Dorsolateral prefrontal cortex (tissue), 122 donors: ENCODE measurements at places on chromosomes 5 and 9.

DNA sequence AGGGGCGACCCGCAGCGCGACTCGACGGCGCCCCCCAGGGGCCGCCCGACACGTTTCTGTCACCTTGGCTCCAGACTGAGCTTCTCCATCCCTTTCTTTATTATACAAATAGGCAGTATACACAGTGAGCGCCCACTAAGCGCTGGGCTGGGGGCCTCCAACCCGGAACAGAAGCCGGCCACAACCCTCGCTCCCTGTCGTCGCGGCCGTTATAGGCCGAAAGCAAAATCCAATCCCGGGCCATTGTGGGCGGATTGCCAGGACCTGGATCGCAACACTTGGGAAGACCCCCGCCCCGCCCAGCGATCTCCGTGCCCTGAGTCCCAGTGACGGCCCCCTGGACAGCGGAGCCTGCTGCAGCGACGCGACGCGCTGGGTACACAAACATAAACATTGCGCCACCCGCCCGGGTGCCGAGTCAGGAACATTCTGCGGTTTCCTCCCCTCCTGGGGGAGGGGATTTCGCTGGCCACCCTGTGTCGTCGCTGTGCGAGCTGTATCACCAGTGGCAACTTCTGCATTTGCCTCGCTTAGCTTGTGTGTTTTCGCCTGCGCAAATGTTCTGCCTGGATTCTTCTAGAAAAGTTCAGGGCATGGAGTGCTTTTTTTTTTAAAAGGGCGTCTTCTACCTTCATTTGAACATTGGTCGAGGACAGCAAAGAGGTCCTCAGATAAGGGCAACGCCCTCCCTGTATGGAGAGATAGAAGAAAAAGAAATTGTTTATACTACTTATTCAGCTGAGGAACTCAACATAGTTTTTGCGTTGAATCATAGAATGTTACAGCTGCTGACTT is 1.3 kb upstream of the DUSP1 start:
- peak; percentile 60 for DNase-seq

- peak; percentile 42 for DNase-seq
Measured at GRCh38 chr9:129868023-129868871, 33.0 kb downstream of the USP20 start.

- no peak for DNase-seq
Measured at GRCh38 chr5:10623305-10623910, 59.5 kb downstream of the ANKRD33B start.

- DNase-seq: no peak
Measured at GRCh38 chr9:94504358-94504757, 50.5 kb upstream of the PCAT7 start.

DNA sequence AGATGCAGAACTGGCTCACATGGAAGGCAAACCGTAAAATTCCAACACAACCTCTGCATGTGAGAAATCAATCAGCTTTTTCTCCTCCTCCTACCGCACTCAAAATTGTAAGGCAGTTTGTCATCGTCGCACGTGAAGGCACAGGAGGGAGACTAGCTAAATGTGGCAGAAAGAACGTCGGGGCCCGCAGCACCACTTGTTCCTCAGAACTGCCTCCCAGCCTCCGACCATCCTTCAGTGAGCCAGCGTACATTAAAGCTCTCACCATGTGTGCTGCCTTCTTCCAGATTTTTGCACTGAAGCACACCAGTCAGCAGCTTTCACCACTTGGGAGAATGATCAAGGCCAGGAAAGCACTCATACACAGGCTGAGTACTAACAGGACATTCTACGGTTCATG is 105.9 kb downstream of the RFX3 start:
- peak; percentile 32 for DNase-seq

- no peak for DNase-seq
Measured at GRCh38 chr9:89642789-89643188, 38.0 kb downstream of the GADD45G start.

DNA sequence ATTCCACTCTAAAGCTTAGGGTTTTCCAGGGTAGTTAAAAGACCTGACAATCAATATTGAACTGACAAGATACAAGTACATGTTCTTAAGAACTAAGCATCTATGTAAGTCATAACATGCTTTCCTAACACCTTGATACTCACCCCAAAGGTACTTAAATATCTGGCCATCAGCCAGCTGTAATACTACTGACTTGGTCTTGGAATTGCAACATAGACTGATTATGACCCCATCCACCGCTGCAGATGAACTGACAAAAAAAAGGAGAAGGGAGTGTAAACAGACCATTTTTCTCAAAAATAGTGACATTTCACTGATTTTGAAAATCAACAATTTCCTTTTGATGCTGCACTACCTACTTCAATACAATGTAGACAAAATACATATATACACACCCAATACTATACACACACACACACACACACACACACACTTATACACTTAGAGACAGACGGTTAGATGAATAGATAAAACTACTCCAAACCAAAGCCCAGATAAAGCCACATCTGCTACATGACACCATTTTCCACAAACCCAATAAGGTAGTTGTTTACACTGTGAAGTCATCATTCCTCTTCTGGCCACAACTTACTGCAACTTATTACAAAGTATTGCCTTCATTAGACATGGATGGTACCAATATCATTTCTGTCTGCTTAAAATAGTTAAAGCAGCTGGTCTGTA is 30.4 kb downstream of the ELP1 start:
- no peak for DNase-seq
